ENCODE measurements at places on chromosomes 7 and 10. TPM values are rescaled to one million over a fixed set of nuclear protein-coding genes. Genes with fewer than 3 reads are reported as not detected.

The MALRD1 gene
- 0.53 TPM for total RNA-seq

The SYPL1 gene
- 70.4 TPM for total RNA-seq

The INTS15 gene
- total RNA-seq: 17.0 TPM

The PCDH15 gene
- not detected for total RNA-seq

The ADAM8 gene
- total RNA-seq: 22.2 TPM

The HYCC1 gene
- 37.5 TPM for total RNA-seq

The TAS2R3 gene
- not detected for total RNA-seq

The TMEM254 gene
- 13.3 TPM for total RNA-seq

The WEE2 gene
- total RNA-seq: not detected

The FGFBP3 gene
- 0.18 TPM for total RNA-seq

The ZNF862 gene
- total RNA-seq: 10.5 TPM

The NME8 gene
- total RNA-seq: not detected

The RAMP3 gene
- not detected for total RNA-seq

The RFC2 gene
- total RNA-seq: 38.6 TPM

The HMX2 gene
- total RNA-seq: not detected
